ENCODE measurements at places on chromosomes 3 and 15.

DNA sequence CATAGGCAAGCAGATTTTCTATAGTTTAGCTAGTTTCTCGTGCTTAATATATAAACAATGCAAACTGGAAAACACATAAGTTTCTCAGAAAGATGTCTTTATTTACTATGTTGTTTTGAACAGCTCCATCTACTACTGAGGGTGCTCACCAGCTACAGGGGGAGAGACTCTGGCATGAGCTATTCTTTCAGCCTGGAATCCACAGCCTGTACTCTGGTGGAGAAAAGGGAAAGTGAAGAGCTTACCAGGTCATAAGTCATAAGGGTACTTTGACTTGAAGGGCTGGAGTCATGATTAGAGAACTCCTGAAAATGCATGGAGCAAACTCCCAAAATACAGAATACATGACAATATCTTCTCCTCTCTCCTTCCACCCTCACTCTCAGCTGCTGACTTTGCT, 4.4 kb upstream of the AVEN start:
- no peak for DNase-seq

- DNase-seq = no peak
Measured at GRCh38 chr3:54358316-54358715, 236.0 kb downstream of the CACNA2D3 start.

DNA sequence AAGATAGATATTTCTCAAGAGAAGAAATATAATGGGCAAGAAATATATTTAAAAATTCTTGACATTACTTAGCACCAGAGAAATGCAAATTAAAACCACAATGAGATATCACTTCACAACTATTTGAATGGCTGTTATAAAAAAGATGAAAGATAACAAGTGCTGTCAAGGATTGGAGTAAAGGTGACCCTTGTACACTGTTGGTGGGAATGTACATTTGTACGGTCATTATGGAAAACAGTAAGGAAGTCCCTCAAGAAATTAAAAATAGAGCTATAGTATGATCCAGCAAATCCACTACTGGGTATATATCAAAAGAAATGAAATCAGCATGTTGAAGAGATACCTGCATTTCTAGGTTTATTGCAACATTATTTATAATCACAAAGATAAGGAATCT, 326.4 kb downstream of the GBE1 start:
- no peak for DNase-seq

GRCh38 chr3:125511420-125512118, 8.4 kb downstream of the SNX4 start:
- no peak for DNase-seq

GRCh38 chr3:52313774-52314188, 2.3 kb upstream of the DNAH1 start:
- DNase-seq = no peak

Data from hindlimb muscle (tissue), 1 donor.